ENCODE measurements at places on chromosomes 3 and 15. TPM values are rescaled to one million over a fixed set of nuclear protein-coding genes. Genes with fewer than 3 reads are reported as not detected.

Gene PLA2G4D
- not detected for total RNA-seq

DNA sequence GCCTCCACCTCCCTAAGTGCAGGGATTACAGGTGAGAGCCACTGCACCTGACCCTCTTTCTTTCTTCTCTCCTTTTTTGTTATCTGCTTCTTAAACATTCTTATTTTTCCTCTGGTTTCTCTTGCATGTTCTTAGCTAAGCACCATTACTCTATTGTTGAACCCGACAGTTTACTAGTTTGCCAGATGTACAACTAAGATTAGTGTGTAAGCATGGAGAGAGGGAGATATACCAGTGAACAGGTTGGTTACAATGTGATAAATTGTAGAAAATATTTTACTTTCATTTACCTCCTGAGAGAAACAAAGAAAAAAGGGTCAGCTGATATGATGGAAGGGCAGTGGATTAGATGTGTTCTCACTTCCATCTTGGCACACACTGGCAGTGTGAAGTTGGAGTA is 4.9 kb downstream of the HAUS2 start:
- no peak overlapping the region for H3K27ac ChIP-seq
- no peak for DNase-seq
- H3K36me3 ChIP-seq = peaks cover 3% of the 10 kb centered on the region
- H3K4me3 ChIP-seq = peak overlapping the region; percentile 10

Gene GOLGA6B
- not detected for total RNA-seq

- H3K27me3 ChIP-seq = no peaks in the 10 kb centered on the region
- no peak for DNase-seq
- H3K36me3 ChIP-seq = no peaks in the 10 kb centered on the region
Observed at GRCh38 chr15:100651253-100651652, 48.9 kb downstream of the ASB7 start.

DNA sequence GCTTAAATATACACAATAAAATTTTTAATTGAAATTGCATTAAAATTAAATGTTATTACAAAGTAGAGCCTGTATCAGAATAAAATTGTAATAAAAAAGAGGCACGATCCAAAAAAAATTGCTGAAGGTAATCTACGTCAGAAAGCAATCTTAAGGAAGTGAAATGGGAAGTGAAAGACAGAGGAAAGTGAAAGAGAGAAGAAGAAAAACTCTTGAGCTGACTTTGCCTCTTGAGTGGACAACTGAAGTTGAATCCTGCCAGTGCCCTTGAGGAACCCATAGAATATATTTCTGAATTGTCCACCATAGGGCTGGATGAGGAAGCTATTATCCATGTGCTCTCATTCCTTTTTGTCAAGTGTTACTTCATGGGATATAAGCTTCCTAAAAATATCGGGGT is 285.1 kb upstream of the STAC start:
- no peaks in the 10 kb centered on the region for H3K4me1 ChIP-seq
- peaks cover 13% of the 10 kb centered on the region for H3K27me3 ChIP-seq
- no peak overlapping the region for H3K27ac ChIP-seq
- H3K4me3 ChIP-seq = no peak overlapping the region
- no peak for DNase-seq

Gene BCHE
- total RNA-seq = 52.9 TPM

DNA sequence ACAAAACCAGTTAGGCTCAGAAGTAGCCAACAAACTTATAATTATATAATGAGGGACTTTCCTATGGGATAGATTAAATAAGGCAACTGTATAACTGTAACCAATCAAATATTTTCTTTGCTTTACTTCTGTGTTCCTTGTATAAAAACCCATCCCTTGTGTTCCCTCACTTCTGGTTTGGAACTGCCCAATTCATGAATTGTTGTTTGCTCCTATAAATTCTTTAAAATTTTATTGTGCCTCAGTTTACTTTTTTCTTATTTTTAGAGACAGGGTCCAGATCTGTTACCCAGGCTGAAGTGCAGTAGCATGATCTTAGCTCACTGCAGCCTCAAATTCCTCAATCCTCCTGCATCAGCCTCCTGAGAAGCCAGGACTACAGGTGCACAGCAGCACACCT is 155.7 kb downstream of the SMAD6 start:
- no peak overlapping the region for H3K4me3 ChIP-seq
- peaks cover 3% of the 10 kb centered on the region for H3K4me1 ChIP-seq
- no peak for DNase-seq

DNA sequence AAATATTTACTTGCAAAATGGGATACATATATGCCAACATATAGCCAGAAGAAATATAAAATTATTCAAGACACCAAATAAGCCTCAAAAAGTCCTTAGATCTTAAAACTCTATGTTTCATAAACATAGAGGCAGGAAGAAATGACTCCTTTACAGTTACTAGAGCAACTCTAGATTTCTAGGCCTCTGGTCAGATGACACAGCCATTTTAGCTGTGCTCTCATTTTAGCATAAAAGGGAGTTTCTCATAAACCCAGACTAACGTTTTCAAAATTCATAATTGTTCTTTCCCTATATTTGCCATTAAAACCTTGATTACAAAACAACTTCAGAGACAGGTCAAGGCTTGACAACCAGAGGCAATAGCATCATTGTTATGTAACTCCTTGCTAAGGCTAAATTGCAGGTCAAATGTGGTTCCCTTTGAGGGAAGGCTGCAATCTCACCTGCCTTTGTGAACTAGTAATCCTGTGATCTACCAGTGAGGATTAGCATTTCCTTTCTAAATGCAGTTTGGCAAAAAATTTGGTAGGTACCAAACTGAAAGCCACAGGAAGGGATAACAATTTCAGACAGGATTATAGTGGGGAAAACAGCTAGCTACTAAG is 8.2 kb downstream of the THOC7 start:
- no peaks in the 10 kb centered on the region for H3K36me3 ChIP-seq
- no peaks in the 10 kb centered on the region for H3K4me1 ChIP-seq
- H3K27ac ChIP-seq = no peak overlapping the region
- DNase-seq = no peak

DNA sequence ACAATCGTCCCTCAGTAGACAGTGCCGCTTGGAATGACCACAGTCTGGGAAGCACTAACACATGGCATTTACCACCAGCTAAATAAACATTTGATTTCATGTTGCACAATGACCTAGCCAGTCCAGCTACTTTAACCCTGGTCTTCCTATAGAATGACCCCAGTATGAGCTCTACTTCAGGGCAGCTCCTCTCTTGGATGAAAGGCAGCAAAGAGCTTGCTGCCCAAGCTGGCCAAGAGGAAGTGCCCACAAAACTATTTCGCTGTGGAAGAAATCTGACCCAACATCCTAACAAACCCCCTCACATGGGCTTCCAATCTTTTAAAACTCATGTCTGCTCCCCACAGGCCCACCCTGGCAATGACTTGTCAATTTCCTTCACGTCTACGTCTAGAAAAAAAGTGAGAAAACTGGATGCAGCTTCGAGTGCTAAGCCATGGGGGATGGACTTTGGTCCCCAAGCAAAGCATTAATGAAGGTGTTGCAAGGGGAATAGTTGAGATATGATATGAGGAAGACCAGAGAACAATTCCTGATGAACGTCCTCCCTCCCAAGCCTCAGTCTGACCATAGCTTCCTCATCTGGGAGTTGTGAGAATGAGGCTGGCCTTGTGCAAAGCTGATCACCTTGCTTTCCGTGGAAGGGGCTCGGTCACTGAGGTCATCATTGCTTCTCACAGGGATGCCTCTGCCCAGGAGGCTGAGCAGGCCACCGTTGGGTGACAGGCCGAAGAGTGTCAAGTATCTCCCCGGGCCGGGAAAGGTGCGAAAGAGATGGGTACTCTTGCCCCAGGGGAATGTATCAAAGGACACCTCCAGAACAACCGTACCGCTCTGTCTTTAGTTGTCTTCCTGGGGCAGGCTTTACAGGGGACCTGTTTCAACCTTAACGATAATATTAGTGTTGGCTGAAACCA is 964 bp downstream of the SLC25A20 start:
- H3K27ac ChIP-seq = no peak overlapping the region
- H3K4me1 ChIP-seq = peaks cover 21% of the 10 kb centered on the region
- no peaks in the 10 kb centered on the region for H3K36me3 ChIP-seq
- no peaks in the 10 kb centered on the region for H3K27me3 ChIP-seq
- no peak for DNase-seq
- H3K4me3 ChIP-seq = peak overlapping the region; percentile 92

- H3K27ac ChIP-seq = no peak overlapping the region
- DNase-seq = no peak
- H3K4me3 ChIP-seq = peak overlapping the region; percentile 41
- no peaks in the 10 kb centered on the region for H3K27me3 ChIP-seq
- peaks cover 10% of the 10 kb centered on the region for H3K36me3 ChIP-seq
- H3K4me1 ChIP-seq = peaks cover 14% of the 10 kb centered on the region
Observed at GRCh38 chr3:44981751-44982150, 5.7 kb downstream of the EXOSC7 start.

Gene DISP2
- total RNA-seq = 2.0 TPM

Gene SLC6A11
- 2.6 TPM for total RNA-seq

DNA sequence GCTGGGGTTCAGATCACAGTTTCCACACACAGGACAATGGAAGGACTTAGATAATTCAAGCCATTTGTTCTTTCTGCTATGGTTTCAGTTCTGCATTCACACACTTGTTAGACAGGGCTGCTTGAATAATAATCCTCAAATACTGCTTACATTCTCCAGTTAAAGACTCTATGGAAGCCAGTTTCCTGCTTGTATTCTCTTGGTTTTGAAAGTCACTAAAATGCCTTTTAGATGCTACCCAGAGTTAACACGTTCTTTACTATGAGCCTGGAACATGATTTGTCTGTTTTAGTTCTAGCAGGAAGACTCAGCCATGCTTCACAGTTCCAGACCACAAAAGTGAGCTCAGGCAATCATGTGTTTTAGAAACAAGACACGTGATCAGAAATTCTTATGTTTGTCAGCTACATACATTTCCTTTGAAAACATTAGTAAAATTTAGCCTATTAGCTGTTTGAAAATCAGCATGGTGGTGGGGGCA is 152.4 kb downstream of the LEKR1 start:
- no peaks in the 10 kb centered on the region for H3K27me3 ChIP-seq
- peaks cover 6% of the 10 kb centered on the region for H3K4me1 ChIP-seq
- no peak overlapping the region for H3K27ac ChIP-seq
- DNase-seq = no peak
- no peaks in the 10 kb centered on the region for H3K36me3 ChIP-seq
- no peak overlapping the region for H3K4me3 ChIP-seq

Gene GP5
- total RNA-seq = 0.09 TPM

GRCh38 chr15:49415638-49416037 is 7.4 kb upstream of the FGF7 start:
- H3K36me3 ChIP-seq = no peaks in the 10 kb centered on the region
- no peak overlapping the region for H3K27ac ChIP-seq
- DNase-seq = no peak
- H3K27me3 ChIP-seq = no peaks in the 10 kb centered on the region

Gene CCR8
- total RNA-seq = not detected

Gene RETNLB
- not detected for total RNA-seq

DNA sequence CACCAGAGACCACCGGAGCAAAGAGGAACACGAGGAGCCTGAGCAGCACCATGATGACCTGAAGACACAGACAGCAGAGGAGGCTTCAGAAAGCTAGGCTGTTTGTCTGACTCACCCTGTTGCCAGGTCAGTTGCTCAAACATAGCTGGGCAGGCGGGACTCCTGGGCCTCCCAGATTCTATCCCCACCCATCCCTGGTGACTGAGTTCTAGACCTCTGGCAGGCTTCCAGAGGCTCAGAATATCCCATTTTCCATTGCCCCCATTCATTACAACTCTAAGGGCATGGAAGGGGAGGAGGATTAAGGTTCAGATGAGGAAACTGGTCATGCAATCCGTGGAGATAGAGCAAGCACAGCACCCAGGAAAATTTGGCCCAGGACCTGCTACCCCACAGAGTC is at the start of gene CDHR4:
TSS of gene CDHR4 (minus strand) at position 113 of the 400 bp plus-strand sequence. CDS start at position 52, 61 bp downstream.
- H3K27ac ChIP-seq = no peak within 1 kb of the TSS
- peak within 1 kb of the TSS; percentile 51 for H3K4me3 ChIP-seq
- H3K4me1 ChIP-seq = peaks cover 27% of the 10 kb centered on the region
- H3K27me3 ChIP-seq = peaks cover 29% of the 10 kb centered on the region
- no peaks in the 10 kb centered on the region for H3K36me3 ChIP-seq

DNA sequence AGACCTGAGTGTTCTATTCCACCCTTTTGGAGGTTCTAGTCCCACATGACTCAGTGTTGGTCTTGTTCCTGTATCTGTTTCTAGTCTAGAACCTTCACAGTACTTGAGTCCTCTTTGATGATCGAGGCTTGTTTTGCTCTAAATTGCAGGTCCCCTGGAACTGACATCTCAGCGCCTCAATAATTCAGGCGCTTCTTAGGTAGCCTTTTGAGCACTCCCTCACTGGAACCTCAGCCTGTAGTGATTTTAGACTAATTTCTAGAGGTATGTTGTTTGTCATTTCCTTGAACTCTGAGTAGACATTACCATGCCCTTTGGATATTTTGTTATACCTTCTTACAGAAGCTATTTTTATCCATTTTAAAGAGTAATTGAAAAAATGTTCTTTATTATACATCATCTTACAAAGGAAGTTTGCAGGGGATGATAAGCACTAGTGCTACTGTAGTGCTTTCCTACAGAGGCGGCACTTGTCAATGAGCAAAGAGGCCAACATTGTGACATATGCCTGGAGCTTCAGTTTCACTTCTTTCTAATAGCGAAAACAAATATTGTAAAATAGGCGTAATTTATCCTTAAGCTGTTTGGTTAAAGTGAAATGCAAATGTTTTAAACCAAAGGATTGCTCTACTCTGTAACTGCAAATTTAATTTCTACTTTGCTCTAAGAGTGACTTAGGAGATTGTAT is 75.7 kb downstream of the EFL1 start:
- H3K27ac ChIP-seq = no peak overlapping the region
- no peak for DNase-seq
- peaks cover 34% of the 10 kb centered on the region for H3K4me1 ChIP-seq
- no peaks in the 10 kb centered on the region for H3K36me3 ChIP-seq
- no peaks in the 10 kb centered on the region for H3K27me3 ChIP-seq
- H3K4me3 ChIP-seq = no peak overlapping the region

GRCh38 chr15:58308742-58309355 is 122.9 kb upstream of the LIPC start:
- H3K27me3 ChIP-seq = no peaks in the 10 kb centered on the region
- peak overlapping the region; percentile 82 for H3K27ac ChIP-seq
- H3K36me3 ChIP-seq = no peaks in the 10 kb centered on the region

Gene B4GALT4
- total RNA-seq = 12.0 TPM

- DNase-seq = no peak
- H3K27me3 ChIP-seq = peaks cover 6% of the 10 kb centered on the region
- peak overlapping the region; percentile 20 for H3K27ac ChIP-seq
- no peaks in the 10 kb centered on the region for H3K36me3 ChIP-seq
- H3K4me1 ChIP-seq = no peaks in the 10 kb centered on the region
- no peak overlapping the region for H3K4me3 ChIP-seq
Observed at GRCh38 chr3:147311716-147312115, 94.6 kb downstream of the ZIC4 start.

- H3K4me1 ChIP-seq = peaks cover 22% of the 10 kb centered on the region
- H3K27me3 ChIP-seq = no peaks in the 10 kb centered on the region
- DNase-seq = no peak
- H3K36me3 ChIP-seq = no peaks in the 10 kb centered on the region
Observed at GRCh38 chr3:69791106-69791505, 51.8 kb downstream of the MITF start.

All from neural crest cell (in vitro differentiated cells).